Psoas muscle (tissue), 8 donors: ENCODE measurements at places on chromosomes 7 and 10. TPM values are rescaled to one million over a fixed set of nuclear protein-coding genes. Genes with fewer than 3 reads are reported as not detected.

The TRIM56 gene
- total RNA-seq, result 15.7 TPM

The GPR85 gene
- not detected for total RNA-seq

The BMPER gene
- total RNA-seq, result 1.9 TPM

The SPDYE2 gene
- total RNA-seq, result not detected

The NANOS1 gene
- 9.7 TPM for total RNA-seq

The ITGA8 gene
- total RNA-seq, result 2.0 TPM

The EPO gene
- not detected for total RNA-seq

The UNCX gene
- total RNA-seq, result not detected
